Fibroblast of villous mesenchyme (primary cell): ENCODE measurements at places on chromosomes 3 and 15. TPM values are rescaled to one million over a fixed set of nuclear protein-coding genes. Genes with fewer than 3 reads are reported as not detected.
A peak's percentile ranks its signal among the peaks of the same experiment; 100 is the strongest.

DNA sequence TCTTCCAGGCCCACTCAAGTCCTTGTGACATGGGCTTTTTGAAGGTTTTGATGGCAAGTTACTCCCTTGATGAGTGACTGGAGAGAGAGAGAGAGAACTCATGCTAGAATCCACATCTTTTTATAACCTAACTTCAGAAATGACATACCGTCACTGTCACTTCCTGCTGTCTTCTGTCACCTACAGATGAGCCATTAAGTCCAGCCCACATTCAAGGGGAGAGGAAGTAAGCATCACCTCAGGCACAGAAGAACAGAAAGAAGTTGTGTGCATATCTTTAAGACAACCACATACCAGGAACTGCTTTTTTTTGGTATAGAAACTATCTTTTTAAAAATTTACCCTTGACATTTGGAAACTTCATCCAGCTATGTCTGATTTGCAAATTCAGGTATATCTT lies 16.6 kb upstream of the TXNRD3 start:
- no peak for DNase-seq

DNA sequence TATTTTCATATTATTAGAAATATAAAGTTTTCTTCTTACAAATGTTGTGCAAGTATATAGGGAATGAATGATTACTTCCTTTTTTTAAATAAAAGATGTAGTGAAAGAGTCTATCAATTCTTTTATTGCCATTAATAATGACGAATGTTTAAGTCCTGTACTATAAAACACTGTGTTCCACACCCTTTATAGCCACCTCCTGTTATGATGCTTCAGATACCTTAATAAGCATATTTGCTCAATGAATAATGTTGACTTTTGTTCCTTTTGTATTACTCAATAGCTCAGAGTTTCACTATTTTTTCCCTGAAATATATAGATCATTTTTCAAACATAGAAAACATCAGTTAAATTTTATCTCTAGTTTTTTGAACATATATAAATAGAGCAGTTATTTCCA lies 378.2 kb upstream of the THBS1 start:
- DNase-seq: peak; percentile 60

- DNase-seq: no peak
These were observed 69.0 kb downstream of the ANKRD28 start for GRCh38 chr3:15728766-15729165.

The C3orf49 gene
- not detected in 2 replicates for total RNA-seq

- peak; percentile 71 for DNase-seq
These were observed 3.8 kb downstream of the HEG1 start for GRCh38 chr3:125051715-125052581.

GRCh38 chr15:42375252-42375651 lies 16.0 kb downstream of the CAPN3 start:
- DNase-seq: no peak

GRCh38 chr3:172918568-172919296 lies 168.2 kb downstream of the ECT2 start:
- DNase-seq: no peak

- DNase-seq: no peak
These were observed 78.2 kb downstream of the EFL1 start for GRCh38 chr15:82184355-82184754.

The TNFSF10 gene
- total RNA-seq: 0.43 and 0.64 TPM in 2 replicates

The CSPG4 gene
- total RNA-seq: 86.8 and 87.0 TPM in 2 replicates

- DNase-seq: peak; percentile 88
These were observed 46.2 kb downstream of the CD200 start for GRCh38 chr3:112379020-112379690.

DNA sequence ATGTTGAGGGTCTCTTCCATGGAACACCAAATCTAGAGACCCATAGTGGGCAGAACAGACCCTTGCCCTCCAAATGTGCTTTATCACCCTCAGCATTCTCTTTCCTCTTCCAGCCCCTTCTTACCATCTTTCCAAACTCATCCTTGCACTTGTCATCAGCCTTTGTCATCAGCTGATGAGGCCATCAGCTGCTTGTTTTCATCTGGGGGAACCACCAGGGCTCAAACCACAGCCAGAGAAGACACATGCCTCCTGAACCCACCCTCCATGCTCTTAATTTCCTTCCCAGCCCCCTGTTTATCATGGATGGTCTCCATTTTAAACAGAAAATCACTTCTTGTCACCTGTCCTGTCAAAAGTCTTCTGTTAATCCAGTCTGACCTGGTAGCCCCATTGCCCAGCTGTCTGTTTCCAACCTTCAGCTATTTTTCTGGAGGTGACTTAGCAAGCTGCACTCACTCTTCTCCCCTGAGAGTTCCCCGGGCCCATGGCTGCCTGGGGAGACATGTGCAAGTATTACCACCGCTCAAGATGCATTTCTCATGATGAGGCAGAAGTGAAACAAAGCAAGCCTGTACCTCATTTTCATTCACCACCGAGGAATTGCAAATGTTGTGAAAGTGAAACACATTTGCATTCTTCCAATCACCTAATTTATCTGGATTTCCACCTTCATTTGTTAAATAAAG lies 14.7 kb upstream of the SYNM start:
- no peak for DNase-seq

The CEP19 gene
- 1.6 and 5.2 TPM in 2 replicates for total RNA-seq

- DNase-seq: no peak
These were observed 72.8 kb upstream of the RBM5 start for GRCh38 chr3:50015918-50016317.

- DNase-seq: peak; percentile 12
These were observed 44.7 kb downstream of the FAM43A start for GRCh38 chr3:194730365-194730764.

DNA sequence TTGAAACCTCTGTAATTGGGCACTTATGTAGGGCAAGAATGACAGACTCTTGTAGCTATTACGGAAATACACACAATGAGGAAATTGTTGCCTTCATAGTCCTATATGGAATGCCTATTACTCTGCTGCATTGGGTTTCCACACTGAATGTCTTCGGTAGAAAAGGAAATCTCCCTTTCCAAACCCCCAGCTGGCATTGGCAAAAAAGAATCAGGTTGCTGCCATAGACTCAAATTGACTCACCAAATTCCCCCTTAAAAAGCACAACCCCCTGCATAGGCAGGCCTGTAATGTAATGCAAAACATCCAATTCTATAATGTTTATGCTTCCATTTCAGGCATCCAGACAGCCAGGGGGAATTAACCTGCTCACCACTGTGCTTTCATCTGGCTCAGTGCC lies 44.8 kb upstream of the NTRK3 start:
- no peak for DNase-seq

DNA sequence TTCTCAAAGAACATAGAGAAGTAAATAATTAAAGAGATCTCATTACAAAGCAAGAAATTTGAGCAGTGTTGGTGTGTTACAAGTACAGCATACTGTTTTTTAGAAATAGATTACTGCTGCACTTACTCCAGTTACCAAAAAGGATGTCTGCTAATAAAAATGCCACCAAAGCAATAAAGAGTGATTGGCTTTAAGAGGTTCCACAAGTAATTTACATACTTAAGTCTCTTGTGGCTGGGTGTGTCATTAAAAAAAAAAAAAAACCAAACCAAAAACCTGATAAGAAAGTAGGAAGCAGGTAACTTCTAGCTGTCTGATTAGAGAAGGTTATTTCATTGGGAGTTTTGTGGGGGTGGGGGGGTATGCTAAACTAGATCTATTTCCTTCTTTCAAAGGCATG lies 15.2 kb downstream of the RAB11A start:
- DNase-seq: no peak

DNA sequence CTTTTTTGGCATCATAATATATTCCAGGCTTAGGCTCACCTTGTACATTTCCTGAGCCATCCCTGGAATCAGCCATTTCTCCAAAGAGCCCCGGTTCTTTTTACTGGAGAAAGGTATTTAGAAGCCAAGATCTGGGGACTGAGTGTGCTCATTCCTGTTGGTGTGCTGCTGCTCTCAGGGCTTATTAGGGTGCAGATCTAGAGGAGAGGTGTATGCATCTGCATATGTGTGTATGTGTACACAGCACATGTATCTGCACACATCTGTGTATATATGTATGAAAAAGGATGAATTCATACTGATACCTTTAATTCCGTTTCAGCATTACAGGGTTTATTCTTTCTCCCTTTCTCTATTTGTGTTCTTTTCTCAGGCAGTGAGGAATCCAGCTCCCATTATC lies 162.1 kb upstream of the BHLHE40 start:
- no peak for DNase-seq

The ABTB1 gene
- total RNA-seq: 3.5 and 6.4 TPM in 2 replicates

The TTLL13 gene
- under 0.01 and 0.32 TPM in 2 replicates for total RNA-seq

DNA sequence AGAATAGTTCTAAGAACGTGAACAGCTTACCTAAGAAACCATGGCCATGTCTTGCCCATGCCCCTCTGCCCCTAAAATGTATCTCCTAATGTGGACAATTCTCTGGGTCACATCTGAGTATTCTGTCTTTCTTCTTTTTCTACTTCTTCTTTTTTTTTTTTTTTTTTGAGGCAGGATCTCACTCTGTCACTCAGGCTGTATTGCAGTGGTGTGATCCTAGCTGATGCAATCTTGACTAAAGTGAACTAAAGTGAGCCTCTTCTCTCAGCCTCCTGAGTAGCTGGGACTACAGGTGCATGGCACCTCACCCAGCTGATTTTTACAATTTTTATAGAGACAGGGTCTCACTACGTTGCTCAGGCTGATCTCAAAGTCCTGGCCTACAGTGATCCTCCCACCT lies 204.8 kb upstream of the ZPLD1 start:
- no peak for DNase-seq

The TICRR gene
- 5.2 TPM in 2 replicates for total RNA-seq

The UMPS gene
- total RNA-seq: 17.4 and 31.1 TPM in 2 replicates

The CSTA gene
- total RNA-seq: 0.32 TPM in 1 of 2 replicates, not detected in the other

DNA sequence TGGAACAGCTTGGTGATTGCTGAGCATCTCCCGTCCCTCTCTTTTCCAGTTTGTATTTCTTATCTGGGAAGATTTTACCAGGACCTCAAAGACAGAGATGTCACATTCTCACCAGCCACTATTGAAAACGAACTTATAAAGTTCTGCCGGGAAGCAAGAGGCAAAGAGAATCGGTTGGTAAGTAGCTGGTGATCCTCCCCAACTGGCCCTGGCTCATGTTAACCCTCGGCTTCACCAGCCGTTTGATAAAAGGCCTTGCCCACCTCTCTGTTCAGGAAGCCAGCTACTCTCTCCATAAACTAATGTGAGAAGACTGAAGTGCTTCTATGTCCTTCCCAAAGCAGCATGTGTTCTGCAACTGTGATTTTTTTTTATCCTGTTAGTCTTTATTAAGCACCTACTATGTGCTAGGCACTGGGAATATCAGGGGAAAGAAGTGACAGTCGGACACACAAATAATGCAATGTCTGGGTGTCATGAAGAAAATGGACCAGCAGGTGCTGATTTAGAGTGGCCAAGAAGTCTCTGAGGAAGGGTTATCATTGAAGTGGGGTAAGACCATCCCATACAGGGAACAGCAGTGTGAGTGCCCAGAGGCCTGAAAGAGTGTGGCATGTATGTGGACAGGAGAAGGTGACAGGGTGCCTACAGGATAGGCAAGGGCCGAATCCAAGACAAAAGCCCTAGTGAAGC lies 1.2 kb downstream of the MANF start:
- no peak for DNase-seq

- DNase-seq: no peak
These were observed 196.1 kb downstream of the GOLGA6L6 start for GRCh38 chr15:20345401-20345958.

The NME9 gene
- total RNA-seq: under 0.01 TPM in 1 of 2 replicates, not detected in the other

The VILL gene
- 4.3 and 5.5 TPM in 2 replicates for total RNA-seq

The AKAP13 gene
- total RNA-seq: 116 and 164 TPM in 2 replicates

The ZPLD1 gene
- total RNA-seq: 0.43 and 1.3 TPM in 2 replicates

The REC114 gene
- not detected in 2 replicates for total RNA-seq

DNA sequence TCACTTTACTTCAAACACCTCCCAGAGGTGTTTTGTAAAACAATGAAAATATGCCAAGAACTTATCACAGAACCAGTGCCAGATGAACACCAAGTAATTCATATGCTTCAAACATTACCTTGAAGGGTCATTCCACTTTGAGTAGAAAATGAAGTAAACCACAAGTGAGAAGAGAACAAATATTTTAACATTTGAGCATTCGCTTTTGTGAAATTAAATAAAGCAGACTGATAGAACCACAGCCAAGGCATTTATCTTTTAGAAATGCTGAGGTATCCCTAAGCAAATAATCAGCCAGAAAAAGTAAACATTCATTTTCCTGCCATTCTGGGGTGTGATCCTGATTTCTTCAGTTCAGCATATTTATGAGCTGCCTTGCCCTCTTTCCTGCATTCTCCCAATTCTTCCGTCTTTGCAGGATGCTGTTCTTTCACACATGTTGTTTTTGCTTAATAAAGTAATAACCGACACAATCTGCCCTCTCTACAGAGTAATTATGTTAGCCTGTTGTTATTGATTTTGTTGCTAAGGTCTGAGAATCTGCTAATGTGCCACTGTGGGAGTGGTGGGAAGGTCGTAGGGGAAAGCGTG lies 235.6 kb upstream of the TGFBR2 start:
- DNase-seq: peak; percentile 89

DNA sequence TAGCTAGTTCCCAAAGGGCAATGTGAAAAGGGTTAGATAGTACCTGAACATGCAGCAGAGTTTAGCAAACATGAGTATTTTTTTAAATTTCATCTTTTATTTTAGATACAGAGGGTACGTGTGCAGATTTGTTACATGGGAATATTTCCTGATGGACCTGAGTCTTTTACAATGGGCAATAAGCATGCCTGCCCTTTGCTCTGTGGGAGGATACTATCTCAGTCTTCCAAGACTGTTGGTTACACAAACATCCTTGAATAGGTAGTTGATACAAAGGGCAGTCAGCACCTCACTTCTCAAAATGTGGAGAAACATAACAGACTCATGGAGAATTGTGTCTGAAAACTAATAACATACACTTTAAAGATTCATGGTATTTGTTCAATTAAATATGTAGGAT lies 103.3 kb downstream of the GOLIM4 start:
- no peak for DNase-seq

The PIGX gene
- total RNA-seq: 18.0 and 31.1 TPM in 2 replicates

- DNase-seq: no peak
These were observed 29.2 kb downstream of the XXYLT1 start for GRCh38 chr3:195241592-195242355.

- no peak for DNase-seq
These were observed 28.4 kb downstream of the ANKRD28 start for GRCh38 chr3:15769256-15769915.

The UBAP1L gene
- total RNA-seq: 1.7 and 2.3 TPM in 2 replicates

DNA sequence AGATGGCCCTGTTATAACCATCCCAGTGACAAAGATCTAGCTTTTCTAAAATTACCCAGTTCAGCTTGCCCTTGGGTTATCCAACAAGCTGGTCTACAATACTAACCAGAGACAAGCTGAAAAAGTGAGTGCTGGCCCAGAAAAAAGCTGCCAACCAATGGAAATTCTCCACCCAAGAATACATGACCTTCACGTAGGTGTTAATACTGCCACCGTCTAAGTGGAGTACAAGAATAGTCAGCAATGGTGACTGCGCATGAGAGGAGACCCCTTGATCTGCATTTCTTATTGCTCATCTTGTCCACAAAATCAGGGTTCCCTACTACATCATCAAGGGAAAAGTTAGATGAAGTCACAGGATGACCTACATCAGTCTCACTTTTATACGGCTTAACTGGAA lies 15.8 kb upstream of the PLCH1 start:
- no peak for DNase-seq

The LMCD1 gene
- 95.0 and 170 TPM in 2 replicates for total RNA-seq

- DNase-seq: peak; percentile 38
These were observed 8.6 kb downstream of the NT5DC2 start for GRCh38 chr3:52524752-52525679.

- DNase-seq: no peak
These were observed 130.0 kb upstream of the TBC1D5 start for GRCh38 chr3:17872457-17872856.

The GPR27 gene
- not detected in 2 replicates for total RNA-seq
